ENCODE measurements at places on chromosomes 11 and 22.

DNA sequence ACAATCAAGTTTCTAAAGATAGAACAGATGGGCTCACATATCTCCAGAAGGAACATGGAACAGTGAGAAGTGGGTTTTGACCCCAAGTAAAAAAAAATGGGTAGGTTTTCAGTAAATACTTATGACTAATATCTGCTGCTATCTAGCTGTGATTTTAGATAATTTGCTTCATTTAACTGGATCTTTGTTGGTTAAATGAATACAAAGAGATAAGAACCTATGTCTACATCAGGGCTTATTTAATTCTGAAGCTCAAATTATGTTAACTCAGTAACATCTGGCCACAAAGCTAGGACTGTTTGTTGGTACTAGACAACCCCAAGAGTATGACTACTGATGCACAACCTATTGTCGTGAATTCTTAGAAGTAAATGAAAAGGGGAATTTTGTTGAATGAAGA lies 144.4 kb upstream of the SESN3 start:
- DNase-seq: no peak

- DNase-seq: no peak
Observed at GRCh38 chr11:133350045-133350444, 182.3 kb downstream of the OPCML start.

DNA sequence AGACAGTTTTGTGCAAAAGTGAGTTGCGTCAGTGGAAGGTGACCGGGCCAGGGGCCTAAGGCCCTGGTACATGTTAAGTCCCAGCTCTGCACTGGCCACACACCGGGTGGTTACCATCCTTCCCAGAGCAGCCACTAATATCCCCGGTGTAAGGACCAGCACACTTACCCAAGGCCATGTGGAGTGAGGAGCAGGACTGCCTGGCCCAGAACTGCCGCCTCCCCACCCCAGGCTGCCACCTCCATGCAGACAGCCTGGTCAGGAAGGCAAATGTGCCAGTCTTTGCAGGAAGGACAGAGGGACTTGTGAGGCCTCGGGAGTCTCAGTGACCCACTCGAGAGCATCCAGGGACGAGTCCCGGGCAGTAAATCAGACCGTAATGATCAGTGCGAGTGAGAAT lies 102.9 kb downstream of the MORC2 start:
- DNase-seq: no peak

DNA sequence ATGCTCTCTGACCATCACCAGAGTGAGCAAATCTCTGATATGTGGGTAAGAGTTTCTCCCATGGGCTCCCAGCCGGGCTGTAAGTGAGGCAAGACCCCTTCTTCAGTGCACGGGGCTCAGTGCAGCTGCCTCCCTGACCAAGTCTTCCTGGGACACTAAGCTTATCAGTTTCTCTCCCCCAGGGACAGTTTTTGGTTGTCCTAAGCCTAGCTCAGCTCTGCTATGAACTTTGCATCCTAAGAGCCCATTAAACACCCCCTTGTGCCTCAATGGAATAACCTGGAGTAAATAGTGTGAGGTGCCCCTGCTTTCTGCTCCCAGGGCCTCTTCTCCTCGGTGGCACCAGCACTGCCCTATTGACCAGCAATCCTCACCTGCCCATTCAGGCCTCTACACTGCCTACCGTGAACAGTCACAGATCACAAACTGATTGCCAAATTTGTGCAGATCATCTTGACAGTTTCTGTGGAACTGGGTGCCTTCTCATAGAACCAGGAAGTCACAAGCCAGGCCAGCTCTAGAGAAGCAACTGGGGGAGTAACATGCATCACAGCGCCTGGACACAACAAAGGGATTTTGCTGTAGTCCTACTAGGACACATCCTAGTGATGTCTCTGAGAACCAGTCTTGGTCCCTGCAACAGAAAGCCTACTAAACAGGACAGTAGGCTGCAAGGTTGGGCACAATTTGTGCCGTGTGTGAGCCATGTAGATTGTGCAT lies 19.5 kb upstream of the IGLL5 start:
- no peak for DNase-seq

DNA sequence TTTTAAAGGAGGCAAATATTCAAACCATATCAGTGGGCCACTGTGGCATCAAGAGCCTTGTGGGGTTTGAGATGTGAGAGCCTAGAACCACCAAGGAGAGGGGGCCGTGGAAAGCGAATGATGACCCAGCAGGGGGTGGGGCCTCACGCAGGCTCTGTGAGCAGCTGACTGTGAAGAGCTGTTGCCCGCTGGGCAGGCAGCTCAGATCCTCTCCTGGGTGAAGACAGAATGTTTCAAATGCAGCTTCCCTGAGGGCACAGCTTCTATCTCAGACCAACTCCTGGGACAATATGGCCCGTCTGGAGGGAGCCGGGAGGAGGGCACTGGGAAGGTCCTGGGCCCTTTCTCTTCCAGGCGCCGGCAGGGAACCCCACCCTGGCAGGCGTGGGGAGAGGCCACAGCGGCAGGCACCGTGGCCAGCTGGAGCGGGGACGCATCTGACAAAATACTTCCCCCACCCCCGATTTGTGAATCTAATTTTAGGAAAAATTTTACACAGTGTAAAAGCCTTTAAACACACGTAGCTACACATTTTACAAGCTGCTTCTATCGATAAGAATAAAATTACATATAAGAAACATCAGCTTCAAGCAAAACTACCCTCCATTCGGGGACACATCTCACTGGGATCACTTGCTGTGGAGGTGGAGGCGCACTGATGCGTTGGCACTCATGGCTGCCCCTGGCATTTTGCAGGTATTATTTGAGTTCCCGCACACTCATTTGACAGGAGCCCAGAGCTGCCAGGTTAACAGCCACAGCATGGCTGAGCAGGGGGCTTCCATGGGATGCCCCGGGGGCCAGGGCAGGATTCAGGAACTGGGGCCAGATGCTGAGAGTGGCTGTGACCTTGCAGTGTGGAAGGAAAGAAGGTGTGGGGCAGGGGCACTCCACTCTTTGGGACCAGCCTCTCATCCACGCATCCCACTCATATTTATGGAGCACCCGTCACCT lies 40.3 kb downstream of the PARVG start:
- DNase-seq: no peak

GRCh38 chr11:105183987-105184386 lies 44.4 kb upstream of the CARD18 start:
- DNase-seq: no peak

DNA sequence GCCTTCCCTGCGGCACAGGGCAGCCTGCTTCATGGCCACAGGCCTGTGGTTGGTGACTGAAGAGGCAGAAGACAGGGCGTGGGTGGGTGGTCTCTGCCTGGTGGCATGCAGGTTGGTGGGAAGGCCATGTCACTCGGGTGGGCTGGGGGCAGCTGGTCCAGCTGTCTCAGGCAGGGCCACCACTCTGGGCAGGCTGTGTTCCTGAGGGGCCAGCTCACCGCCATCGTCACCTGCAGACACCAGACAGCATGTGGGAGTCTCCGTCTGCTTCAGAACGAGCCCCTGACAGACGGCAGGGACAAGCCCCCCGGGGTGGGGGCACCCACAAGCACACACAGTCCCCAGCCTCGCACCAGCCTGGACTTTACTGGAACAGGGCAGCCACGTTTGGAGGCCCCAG lies 750.1 kb downstream of the BRD1 start:
- no peak for DNase-seq

GRCh38 chr11:38968951-38969350 lies 2370.9 kb upstream of the RAG2 start:
- no peak for DNase-seq

DNA sequence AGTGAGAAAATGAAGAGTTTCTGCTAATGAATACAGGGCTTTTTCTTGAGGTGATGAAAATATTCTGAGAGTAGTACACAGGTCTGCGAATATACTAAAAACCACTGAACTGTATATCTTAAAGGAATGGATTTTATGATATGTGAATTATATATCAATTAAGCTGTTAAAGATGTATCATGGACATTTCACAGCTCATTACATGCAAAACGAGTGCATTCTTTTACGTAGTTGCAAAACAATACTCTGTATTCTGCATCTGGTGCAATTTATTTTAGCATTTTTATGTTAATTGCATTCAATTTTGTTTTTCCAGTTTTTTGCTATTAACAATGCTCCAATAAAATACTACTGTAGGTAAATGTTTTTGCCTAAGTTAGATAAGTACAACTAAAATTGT lies 411.6 kb downstream of the DYNC2H1 start:
- no peak for DNase-seq

DNA sequence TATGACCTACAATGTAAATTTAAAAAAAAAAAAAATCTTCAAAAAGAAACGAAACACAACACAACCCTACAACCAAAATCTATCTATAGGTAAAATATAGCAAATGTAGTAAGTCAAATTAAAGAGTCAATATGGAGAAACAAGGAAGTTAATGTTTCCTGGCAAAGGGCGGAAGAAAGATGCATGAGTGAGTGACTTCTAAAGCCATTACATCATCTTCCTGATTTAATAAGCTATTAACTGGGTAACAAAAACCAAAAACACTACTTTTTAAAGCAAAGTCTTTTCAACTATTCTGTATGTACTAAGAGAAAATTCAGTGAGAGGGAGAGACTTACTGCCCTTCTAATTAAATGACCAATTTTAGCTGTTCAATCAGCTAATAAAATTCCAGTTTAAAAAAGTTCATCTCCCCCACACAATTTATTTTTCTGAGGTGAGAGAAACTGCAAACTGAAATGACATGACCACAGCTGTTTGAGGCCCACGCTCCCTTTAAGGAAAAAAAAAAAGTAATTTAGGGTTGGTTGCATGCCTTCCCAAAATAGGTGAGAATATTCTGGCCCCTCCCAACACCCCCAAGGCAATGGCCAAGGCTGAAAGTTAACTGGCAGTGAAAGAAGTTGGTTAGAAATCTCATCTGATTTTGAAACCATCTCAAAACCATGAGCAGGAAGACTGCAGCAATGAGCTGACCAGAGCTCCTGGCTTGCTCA lies 5.9 kb downstream of the SF1 start:
- peak; percentile 18 for DNase-seq

DNA sequence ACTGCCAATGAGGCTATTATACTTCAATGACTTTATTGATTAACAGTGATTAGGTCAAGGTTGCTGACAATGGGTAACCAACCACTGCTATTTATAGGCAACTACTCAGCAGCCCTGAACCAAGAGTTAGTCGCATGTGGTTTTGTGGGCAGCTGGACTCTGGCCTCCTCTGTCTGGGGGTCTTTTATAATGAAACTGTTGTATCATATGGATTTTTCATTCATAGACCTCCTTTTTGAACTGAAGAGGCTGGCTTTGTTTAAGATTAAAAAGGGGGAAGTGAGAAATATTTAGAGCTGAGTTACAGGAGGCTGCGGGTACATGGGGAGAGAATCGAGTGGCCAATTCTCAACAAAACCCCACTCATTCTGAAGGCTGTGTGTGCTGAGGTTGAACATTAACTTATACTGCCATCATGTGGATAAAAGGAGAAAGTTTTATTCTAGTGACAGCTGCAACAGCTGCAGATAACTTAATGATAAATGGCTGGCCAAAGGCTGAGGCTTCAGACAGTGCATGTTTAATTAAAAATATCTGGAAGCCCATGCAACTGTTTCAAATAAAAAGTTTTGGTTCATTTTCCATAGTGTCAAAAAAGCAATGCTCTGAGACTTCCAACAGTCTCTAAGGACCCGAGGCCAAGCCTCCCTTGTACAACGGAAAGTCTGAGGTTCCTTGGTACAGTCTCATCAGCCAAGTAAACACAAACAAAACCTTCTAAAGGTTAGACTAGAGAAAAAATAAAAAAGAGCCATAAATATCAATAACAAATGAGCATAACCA lies 682.6 kb downstream of the KCNA4 start:
- peak; percentile 38 for DNase-seq

DNA sequence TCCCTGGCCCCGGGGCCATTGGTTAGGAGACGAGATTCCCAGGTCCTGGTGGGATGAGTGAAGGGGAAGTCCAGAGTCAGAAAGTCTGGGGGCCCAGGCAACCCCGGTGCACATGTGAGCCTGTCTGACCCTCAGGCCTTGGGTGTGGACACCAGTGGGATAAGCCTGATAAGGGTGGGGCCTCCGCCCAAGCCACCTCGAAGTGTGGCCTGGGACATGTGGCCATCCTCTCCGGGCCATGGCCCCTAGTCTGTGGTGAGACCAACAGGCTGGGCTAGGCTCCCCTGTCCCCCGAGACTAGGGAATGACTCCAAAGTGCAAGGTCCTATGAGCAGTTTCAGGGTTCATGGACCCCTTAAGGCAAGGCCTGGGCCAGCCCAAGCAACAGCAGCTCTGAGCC lies 6.3 kb downstream of the CABP7 start:
- no peak for DNase-seq

GRCh38 chr11:44943118-44943517 lies 7.6 kb downstream of the TP53I11 start:
- no peak for DNase-seq

- no peak for DNase-seq
Observed at GRCh38 chr11:35539781-35540281, 14.4 kb upstream of the PAMR1 start.

GRCh38 chr22:35337932-35338331 lies 38.2 kb downstream of the TOM1 start:
- no peak for DNase-seq

DNA sequence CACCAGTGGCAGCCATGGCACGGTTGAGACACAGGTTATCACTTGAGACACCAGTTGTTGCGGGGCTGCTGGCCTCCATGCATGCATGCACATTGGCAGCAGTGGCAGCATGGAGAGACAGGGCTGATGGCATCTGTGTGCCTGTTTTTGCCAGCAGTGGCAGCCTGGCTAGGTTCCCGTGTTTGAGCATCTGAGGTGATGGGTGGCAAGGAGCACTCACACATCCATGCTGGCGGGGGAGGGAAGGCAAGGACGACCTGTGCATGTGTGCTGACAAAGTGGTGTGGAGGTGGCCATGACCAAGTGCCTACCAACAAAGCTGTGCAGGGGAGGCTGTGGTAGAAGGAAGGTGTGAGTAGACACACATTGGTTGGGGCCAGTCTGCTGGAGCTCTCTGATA lies 133.5 kb downstream of the CNTN5 start:
- DNase-seq: no peak

GRCh38 chr22:48528221-48528915 lies 1299.3 kb downstream of the BRD1 start:
- DNase-seq: no peak

- DNase-seq: peak; percentile 23
Observed at GRCh38 chr22:44195189-44195871, 14.6 kb downstream of the PARVG start.

- DNase-seq: no peak
Observed at GRCh38 chr11:113730887-113731726, 25.0 kb upstream of the TMPRSS5 start.

DNA sequence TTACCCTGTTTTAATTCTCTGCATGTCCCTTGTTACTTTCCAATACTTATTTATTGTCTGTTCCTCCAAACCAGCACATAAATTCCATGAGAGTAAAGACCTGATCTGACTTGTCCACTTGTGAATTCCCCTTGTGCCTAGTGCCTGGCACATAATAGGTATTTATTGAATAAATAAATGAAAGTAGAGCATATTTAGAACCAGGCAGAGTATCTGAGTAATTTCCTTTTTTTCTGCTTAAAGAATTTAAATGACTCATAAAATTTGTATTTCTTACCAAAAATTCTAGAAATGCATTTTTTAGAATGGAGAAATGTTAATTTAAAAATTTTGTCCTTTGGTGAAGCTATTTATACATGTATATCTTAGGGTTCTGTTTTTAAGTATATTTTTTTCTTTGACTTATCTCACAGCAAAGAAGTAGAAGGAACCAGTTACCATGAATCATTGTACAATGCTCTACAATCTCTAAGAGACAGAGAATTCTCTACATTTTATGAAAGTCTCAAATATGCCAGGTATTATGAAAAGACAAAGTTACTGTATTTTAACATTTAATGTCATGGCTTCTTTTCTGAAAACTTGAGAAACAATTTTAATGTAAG lies 96.8 kb downstream of the ATM start:
- DNase-seq: no peak

- no peak for DNase-seq
Observed at GRCh38 chr11:77197626-77198320, 69.7 kb downstream of the MYO7A start.

- DNase-seq: no peak
Observed at GRCh38 chr11:76119032-76119431, 87.3 kb downstream of the WNT11 start.
